ENCODE measurements at places on chromosomes 2 and 18.

GRCh38 chr18:63412953-63413352 is 9.3 kb downstream of the VPS4B start:
- no peak for DNase-seq

DNA sequence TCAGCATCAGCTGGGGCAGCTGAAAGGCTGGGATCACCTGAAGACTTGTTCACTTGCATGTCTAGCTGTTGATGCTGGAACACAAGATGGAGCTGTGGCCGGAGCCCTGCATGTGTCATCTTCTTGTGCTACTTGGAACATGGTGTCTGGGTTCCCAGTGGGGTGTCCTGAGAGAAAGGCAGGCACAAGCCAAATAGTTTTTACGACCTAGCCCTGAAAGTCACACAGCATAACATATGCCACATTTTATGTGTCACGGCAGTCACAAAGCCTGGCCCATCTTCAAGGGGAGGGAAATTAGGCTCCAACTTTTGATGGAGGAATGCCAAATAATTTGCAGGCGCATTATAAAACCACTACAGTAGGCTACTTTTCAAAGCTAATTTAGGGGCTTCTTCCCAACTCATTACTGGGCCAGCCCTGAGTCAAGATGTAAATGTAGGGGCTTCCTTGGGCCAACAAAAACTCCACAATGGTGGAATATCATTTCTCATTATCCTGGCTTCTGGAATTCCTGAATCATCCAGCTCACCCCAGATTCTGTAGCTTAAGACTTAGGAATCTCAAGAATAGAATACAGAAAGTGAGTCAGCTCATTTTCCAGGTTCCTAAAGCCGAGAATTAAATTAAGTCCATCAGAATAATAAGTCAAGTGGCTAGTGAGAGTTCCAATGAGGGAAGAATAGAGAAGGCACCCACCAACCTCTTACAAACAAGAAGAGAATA is 543.0 kb downstream of the TNS1 start:
- DNase-seq, result no peak

GRCh38 chr2:85741833-85742455 is 11.8 kb upstream of the ATOH8 start:
- DNase-seq, result no peak

- DNase-seq, result no peak
Observed at GRCh38 chr2:187319441-187320108, 128.5 kb downstream of the CALCRL start.

- DNase-seq, result no peak
Observed at GRCh38 chr2:317501-318424, 29.9 kb upstream of the ALKAL2 start.

GRCh38 chr2:12931186-12931844 is 214.6 kb downstream of the TRIB2 start:
- DNase-seq, result no peak

DNA sequence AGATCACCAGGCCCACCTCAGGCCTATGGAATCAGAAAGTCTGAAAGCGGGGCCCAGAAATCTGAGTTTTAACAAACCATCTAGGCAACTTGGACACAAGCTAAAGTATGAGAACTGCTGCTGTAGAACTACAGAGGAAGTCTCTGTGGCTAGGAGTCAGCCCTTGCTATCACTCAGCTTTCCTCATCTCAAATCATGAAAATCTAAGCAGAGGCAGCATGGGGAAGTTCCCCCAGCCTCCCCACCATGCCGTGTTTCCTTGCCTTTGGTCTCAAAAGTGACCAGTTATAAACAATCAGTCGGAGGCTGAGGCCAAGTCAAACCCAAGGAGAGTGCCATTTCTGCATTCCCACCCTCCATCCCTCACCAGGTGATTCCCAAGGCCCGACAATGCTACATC is 404.7 kb downstream of the BCL11A start:
- DNase-seq, result no peak

GRCh38 chr2:6183226-6183625 is 491.0 kb downstream of the SOX11 start:
- no peak for DNase-seq

DNA sequence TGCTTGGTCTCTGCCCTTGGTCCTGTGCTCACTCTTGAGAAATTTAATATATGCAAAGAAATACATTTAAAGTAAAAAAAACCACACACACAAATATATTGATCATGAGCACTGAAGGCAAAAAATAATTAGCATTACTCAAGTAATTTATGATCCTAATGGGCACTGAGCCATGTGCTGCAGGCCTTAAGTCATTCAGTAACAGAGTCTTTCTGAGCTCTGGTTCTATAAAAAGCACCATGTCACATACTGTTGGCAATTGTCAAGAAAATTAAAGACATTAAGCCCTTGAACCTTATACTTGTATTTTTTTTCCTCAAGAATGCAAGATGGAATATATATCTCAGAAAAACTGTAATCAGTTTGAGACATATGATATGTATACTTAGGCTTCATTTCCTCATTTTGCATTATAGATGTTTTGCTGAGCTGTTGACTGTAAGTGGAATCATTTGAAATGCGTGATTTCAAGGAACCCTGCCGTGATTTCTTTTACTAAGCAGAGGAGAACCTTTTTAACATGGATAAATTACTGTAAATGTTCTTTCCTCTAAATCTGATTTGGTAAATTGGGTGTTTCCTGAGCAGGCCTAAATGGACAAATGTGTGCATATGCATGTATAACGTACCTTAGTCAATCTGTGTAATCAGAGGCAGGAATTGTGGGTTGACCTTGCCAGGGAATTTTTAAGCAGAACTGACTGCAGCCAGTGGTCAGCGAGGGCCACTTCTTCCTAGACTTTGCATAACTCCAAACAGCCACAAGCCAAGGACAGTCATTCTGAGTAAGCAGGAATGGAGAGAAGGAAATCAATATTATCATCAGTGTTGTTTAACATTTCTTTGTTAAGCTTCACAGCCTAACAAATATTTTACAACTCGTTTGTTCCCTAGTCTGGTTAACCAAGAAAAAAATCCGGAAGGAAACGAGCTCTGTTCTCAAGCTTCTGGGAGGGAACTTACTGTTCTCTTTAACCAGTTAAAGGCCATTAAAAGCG is 191.5 kb upstream of the ATP5MC3 start:
- no peak for DNase-seq

- DNase-seq, result no peak
Observed at GRCh38 chr2:127054996-127055785, 51.8 kb downstream of the BIN1 start.

DNA sequence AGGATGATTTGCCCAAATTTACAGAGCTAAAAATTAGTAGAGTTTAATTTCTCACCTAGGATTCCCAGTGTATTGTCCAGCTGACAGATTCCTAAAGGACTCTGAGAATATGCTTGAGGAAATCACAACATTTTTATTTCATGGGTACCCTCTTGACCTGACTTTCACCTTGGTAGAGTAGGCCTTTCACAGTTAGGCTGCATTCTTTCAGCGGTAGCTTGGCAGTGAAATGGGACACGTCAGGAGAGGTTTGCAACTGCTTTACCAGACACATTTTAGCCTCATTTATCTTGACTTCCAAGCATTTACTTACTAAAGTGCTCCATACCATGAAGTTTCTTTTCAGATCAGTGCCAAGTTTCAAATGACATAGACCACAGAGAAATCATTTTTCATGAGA is 937.9 kb upstream of the LRRTM1 start:
- DNase-seq, result no peak

GRCh38 chr2:138640921-138641676 is 139.1 kb downstream of the NXPH2 start:
- no peak for DNase-seq

- DNase-seq, result no peak
Observed at GRCh38 chr2:68391099-68391498, 26.0 kb downstream of the PLEK start.

DNA sequence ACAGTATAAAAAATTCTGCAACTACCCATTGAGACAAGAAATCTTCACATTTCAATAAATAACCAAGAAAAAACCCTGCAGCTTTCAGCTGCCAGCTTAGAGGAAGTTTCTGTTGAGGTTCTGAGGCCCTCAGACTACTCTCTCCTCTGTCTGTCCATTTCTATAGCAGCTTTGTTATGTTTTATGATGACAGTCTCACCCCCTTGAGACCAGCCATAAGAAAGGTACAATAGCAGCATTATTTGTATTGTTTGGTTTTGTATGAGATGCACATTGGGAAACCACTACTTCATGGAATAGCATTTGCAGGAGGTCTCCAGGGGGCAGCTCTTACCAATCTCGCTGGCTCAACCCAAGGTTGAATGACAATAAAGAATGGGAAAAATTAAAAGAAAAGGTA is 334.6 kb upstream of the VRK2 start:
- no peak for DNase-seq

DNA sequence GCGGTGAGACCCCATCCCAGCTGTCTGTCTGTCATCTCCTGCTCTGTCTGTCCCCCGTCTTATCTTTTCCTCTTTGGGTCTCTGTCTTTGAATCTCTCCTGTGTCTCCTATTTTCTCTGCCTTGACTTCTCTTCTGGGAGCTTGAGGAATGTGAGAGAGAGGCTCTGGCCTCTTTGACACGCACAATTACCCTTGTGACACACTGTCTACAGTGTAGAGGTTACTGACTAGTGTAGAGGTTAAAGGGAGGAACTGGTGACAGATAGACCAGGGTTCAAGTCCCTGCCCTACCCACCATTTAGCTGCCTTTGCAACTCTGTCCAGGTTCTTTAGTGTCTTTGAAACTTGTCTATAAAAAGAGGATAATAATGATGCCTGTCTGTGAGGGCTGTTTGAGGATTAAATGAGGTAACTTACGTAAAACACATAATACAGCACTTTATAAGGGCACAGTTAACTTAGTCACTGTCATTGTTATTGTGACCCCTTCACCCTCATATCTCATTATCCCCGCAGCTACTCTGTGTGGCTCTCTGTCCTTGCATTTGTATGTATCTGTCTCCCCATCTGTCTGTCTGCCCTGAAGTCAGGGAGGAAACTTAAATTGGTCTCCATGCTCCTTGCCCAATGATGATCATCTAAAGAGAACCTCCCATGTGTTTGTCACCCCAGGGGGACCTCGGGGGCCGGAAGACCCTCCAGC is 19.9 kb downstream of the SEMA4F start:
- DNase-seq, result no peak

DNA sequence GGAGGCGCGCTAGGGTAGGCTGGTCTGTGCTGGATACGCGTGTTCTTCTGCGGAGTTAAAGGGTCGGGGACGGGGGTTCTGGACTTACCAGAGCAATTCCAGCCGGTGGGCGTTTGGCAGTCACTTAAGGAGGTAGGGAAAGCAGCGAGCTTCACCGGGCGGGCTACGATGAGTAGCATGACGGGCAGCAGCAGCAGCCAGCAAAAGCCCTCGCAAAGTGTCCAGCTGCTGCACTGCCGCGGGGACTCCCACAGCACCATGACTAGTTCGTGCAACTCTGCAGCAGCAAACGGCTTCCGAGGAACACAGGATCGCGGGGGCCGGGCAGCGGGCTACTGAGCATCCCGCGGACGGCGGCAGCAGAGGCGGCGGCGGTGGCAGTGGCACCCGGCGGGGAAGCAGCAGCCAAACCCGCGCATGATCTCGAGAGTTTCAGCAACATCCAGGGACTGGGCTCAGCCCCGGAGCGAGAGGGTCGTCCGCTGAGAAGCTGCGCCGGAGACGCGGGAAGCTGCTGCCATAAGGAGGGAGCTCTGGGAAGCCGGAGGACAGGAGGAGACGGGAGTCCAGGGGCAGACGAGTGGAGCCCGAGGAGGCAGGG is 368 bp downstream of the TMEFF2 start:
- DNase-seq, result peak; percentile 9

DNA sequence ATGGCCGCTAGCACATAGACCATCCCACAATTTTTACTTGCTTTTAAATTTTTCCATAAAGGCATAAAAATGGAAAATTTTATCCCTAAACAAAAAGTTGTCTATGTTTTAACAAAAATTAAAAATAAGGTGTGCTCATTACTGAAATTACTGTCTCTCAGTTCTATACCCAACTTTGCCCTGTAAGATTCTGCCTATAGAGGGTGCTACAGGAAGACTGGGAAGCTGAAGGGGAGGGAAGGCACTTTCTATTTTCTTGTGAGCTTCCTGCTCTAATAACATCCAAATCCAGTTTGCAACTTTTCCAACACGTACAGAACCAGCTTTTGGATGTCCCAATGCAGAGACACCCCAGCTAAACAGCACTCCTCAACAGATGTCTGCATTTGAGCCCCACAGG is 666.9 kb downstream of the PLCL1 start:
- no peak for DNase-seq

DNA sequence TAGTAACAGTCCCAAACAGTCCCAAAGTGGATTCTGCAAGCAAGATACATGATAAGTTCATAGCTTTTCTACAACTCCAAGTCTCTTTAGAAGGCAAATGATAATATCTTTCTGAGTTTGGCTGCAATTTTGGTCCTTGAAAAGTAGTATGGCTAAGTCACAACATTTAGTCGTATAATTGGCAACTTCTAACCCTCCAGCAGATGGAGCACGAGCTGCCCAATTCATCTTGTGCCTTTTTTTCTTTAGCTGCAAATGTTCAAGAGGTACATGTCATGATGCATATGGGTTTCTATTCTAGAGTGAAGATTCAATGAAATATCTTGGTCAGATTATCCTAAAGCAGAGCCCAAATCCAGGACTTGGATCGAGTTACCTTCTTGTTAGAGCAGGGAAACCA is 127.0 kb upstream of the KLHL14 start:
- DNase-seq, result no peak

- no peak for DNase-seq
Observed at GRCh38 chr2:27583390-27583915, 611 bp downstream of the ZNF512 start.

GRCh38 chr2:102392942-102393341 is 30.0 kb upstream of the IL18RAP start:
- DNase-seq, result no peak

- DNase-seq, result no peak
Observed at GRCh38 chr18:48254077-48254602, 155.0 kb downstream of the ZBTB7C start.

- no peak for DNase-seq
Observed at GRCh38 chr2:149872041-149872440, 284.5 kb upstream of the MMADHC start.

DNA sequence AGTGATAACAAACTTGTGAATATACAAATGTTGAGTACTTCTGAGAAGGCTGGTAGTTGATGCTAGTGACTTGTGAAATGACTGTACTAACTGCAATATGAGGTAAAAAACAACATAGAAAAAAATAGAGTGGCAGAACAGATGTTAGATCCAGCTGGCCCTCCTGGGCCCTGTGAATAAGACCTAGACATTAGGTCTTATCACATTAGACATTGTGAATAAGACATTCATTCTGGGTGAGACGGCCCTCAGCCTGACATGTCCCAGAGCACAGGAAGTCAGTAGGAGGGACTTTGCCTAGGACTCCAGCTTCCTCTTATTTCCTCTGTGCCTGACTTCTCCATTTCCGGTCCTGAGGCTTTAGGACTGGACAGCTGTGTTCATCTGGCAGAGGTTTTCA is 22.9 kb downstream of the DOK1 start:
- DNase-seq, result no peak

Data from activated CD4-positive, alpha-beta T cell treated with anti-CD3 and anti-CD28 coated beads for 24 hours (primary cell).